ENCODE measurements at places on chromosomes 6 and 20.

DNA sequence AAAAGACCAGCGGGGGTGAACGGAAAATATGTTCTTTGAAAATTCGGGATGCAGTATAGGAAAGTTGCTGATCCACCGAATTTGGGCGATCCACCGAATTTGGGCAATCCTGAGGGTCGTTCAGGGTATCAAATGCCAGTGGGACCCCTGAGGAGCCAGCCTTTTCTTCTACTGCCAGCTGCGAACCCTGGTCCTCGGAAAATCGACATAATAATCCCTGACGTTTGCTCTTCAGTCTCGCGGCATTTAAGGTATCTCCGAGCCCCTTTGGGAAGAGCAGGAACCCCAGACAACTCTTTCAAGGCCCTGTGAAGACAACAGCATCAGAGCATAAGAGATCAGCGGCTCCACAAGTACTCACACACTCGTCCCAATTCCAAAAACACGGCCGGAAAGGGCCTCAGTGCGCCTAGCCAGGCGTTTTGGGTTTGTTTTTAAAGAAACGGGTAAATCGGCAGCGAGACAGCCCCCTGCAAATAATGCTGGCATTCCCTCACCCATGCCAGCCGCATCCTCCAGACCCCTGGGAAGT is 1.0 kb downstream of the SIM1 start:
- DNase-seq = no peak

DNA sequence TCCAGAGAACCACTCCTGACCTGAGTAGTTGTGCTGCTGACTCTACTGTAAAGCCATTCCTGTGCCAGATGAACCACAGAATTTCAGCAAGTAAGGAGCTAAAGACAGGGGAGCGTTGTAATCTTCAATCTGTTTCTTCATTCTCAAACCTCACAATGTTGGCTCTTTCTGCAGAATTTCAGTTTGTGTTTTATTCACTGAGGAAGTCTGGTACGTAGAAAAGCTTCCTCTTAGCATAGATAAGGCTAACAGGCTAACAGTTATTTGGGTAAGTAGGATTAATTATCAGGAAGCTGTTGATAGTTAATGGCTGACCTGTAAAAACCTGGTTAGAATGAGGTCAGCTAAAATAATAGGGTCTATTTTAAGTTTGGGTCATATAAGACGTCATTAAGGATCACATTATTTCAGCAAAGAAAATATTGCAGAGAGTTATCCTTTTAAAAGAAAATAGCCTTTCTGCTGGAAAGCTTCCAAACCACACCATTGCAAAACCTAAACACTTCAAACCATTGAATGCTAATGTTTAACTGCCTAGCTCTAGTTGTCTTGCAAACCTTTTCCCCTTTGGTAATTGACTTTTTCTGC is 14.1 kb upstream of the TENT5A start:
- no peak for DNase-seq

GRCh38 chr6:42029881-42030280 is 20.4 kb upstream of the TAF8 start:
- DNase-seq = no peak

- DNase-seq = no peak
These were observed 92.2 kb downstream of the BACH2 start for GRCh38 chr6:90204327-90205056.

DNA sequence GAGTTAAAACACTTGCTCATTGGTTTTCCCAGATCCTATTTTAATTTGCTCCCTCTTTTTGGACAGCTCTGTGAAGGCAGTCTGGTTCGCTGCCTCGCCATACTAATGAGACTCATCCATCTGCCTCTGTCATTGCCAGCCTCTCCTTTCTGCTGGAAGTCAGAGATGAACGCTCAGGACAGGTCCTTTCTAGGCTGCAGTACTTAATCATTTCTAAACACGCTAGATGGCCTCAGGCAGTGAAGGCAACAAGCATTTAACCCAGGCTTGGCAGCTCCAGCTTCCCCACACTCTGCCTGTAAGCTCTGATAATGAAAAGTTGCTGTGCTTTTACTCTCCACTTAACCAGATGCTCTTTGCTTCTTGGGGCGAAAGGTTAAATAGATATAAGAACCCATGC is 286.7 kb upstream of the POU3F2 start:
- no peak for DNase-seq

- no peak for DNase-seq
These were observed 50.9 kb downstream of the DTD1 start for GRCh38 chr20:18638768-18639167.

- peak; percentile 44 for DNase-seq
These were observed 719 bp downstream of the HSP90AB1 start for GRCh38 chr6:44247338-44248302.

All from SW480 (cell line).